ENCODE measurements at places on chromosomes 12 and 14.

GRCh38 chr12:108340037-108340436 is 926 bp upstream of the CMKLR1 start:
- DNase-seq, result no peak

DNA sequence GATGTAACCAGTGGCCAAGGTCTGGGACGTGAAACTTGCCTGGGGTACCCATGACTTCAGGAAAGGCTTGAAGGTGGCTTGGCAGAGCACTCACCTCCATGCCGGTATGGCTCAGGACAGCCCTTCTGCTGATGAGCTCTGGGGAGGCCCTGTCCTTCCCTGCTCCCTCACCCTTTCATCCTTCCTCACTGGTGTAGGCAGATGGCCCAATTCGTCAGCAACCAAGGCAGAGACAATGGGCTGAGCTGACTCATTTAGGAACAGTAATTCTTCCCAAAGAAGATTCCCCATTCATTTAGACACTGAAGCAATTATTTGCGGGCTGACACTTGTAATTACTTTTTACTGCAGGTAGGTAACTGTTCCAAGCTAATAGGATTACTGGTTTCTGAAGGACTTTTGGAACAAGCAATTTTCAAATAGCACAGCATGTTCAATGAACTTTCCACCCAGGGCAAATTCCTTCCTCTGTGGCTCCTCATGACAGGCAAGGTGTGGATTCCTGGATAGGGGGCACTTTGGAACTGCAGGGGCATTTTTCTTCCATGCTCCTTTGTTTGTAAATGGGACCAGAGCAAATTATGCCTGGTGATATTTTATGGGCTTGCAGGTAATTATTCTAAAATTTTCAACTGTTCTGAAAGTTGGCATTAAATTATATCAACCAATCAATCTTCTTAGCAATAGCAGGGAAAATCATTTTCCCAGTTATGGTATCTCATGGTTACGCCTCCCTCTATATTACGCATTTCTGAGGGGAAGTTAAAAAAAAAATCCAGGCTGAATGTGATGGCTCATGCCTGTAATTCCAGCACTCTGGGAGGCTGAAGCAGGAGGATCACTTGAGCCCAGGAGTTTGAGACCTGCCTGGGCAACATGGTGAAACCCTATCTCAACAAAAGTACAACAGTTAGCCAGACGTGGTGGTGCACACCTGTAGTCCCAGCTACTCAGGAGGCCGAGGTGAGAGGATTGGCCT is 24.1 kb upstream of the NRDE2 start:
- DNase-seq, result no peak

- DNase-seq, result no peak
These were observed 16.0 kb downstream of the SLC41A2 start for GRCh38 chr12:104942075-104942474.

- DNase-seq, result no peak
These were observed 485.0 kb downstream of the PRKD1 start for GRCh38 chr14:29442696-29443095.

- no peak for DNase-seq
These were observed 24.4 kb downstream of the TUNAR start for GRCh38 chr14:95901054-95901453.

DNA sequence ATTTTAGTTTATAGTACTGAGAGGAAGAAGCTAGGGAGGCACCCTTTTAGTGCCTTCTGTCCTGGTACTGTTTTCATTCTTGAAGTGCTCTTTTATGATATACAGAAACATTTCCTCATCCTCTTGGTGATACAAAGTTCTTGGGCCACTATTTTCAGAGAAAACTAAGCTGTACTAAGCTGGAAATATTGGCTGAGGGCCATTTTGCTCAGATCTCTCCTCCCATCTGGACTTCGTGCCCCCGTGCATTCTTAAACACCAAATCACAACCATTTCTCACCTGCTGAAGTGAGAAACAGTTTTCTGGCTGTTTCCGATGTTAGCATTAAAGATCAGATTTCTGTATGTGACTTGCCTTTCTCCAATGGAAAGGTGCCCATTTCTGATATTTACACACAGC is 158.9 kb downstream of the FBXL14 start:
- no peak for DNase-seq
